ENCODE measurements at places on chromosomes 13 and 19.
A peak's percentile ranks its signal among the peaks of the same experiment; 100 is the strongest.

DNA sequence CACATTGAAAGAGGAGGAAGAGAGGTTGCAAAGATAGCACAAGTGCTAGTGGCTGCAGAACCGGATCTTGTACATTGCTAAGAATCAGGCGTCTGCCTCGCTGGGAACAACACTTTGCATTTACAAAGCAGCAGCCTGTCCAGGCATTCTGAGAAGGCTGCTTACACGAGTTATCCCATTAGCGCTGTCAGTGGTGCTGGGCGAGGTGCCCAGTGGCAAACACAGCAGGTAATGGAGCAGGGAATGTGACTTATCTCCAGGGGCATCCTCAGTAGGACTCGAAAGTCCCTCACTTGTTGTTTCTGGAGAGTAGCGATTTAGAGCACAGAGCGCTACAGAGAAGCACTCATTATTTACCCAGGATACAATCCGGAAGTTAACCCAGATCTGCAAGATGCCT is 209.6 kb downstream of the OLFM4 start:
- DNase-seq: no peak

GRCh38 chr19:48645620-48646000 is 377 bp downstream of the CA11 start:
- DNase-seq: no peak

- DNase-seq: no peak
Observed at GRCh38 chr13:60661521-60661920, 264.5 kb downstream of the TDRD3 start.

DNA sequence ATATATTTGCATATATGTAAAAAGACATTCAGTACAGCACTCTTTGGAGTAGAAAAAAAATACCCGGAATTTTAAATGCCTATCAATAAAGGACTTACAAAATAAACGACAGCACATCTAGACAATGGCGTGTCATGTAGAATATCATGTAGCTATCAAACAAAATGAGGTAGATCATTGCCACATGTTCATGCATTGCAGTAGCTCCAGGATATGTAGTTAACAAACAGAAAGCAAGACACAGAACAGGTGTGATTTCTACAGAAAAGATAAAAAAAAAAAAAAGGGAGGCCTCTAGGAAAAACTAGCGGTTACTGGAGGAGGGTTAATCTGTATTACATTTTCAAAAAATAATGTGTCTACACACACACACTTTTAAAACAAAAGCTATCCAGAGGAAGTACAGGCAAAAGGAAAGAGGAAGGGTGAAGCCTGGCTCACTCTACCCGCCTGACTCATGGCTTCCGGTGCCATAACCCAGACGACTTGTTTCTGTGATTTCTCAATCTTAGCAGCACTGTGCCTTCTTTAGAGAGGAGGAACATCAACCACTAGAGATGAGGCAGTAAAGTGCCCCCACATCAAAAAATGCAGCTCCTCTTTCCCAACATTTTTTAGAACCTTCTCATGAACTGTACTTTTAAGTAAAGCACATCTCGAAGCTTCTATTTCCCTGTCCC is 6.9 kb downstream of the KCTD12 start:
- DNase-seq: peak; percentile 84

DNA sequence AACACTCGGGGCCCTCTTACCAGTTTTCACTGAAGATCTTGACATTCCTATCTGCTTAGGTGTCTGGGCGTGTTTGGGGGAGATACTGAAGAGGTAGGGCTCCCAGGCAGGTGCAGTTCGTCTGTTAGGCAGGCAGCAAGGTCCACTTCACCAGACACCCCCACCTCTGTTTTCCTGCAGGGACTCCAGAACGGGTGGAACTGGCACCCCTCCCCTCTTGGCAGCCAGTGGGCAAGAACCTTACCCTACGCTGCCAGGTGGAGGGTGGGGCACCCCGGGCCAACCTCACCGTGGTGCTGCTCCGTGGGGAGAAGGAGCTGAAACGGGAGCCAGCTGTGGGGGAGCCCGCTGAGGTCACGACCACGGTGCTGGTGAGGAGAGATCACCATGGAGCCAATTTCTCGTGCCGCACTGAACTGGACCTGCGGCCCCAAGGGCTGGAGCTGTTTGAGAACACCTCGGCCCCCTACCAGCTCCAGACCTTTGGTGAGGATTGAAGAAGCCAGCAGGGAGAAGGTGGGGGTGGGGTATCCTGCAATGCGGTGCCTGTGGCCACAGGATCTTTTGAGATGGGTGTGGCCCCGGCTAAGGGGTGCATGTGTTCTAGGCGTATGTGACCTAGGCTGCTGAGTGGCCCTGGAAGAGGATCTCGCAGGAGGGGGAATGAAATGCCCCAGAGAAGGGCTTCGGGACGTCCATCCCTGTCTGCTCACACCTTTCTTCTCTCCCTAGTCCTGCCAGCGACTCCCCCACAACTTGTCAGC is 3.3 kb upstream of the ICAM4 start:
- DNase-seq: no peak

- DNase-seq: no peak
Observed at GRCh38 chr13:103931885-103932284, 865.7 kb upstream of the SLC10A2 start.

- no peak for DNase-seq
Observed at GRCh38 chr19:41915021-41915775, 13.1 kb downstream of the ERFL start.

All from CD4-positive, alpha-beta T cell treated with Interleukin-4 for 1 hour (primary cell).